ENCODE measurements at places on chromosomes 6 and 20.
A peak's percentile ranks its signal among the peaks of the same experiment; 100 is the strongest.

DNA sequence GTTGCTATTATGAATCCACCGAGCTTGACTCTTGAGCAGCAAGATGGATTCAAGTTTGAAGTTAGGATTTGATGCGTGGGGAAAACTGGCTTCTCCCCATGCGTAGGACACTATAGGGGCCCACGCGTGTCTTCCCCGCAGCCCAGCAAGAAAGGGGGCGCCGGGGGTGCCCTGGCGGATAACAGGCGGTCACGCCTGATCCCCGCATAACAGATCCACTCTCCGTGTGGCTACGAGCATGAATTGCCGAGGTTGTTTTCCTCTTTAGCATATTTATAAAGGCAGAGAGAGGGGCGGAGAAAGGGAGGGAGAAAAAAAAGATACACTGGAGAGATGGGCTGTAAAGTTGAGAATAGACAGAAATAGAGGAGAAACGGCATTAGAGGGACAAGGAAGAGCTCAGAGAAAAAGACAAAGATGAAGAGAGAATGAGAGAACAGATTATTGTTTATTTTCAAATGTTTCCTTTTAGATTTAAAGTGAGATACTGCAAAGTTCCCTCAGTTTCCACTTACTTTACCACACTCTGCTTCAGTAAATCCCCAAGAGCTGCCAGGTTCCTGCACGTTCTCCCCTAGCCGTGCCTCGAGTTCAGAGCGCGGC, 32.0 kb downstream of the TFAP2A start:
- DNase-seq, result no peak

- no peak for DNase-seq
Observed at GRCh38 chr6:170358496-170358895, 51.9 kb downstream of the FAM120B start.

GRCh38 chr6:24009319-24009718, 116.7 kb upstream of the NRSN1 start:
- no peak for DNase-seq

DNA sequence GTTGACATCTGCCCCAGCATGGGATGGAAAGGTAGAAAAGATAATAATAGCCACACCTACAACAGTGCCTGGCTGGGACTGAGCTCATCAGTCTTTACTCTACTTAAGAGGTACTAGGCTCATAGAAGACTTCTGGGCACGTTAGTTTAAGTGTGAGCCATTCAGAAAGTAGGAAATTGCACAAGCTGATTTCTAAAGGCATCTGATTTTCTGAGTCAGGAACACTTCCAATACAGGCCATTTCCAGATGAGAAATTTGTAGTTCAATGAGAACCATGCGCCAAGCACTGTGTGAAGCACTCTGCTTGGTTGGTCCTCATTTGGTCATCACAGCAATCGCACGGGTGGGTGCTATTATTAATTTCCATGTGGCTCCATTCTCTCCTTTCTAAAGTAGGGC, 42.3 kb downstream of the MOCS1 start:
- DNase-seq, result no peak

- DNase-seq, result no peak
Observed at GRCh38 chr6:20763296-20763695, 229.0 kb downstream of the CDKAL1 start.

GRCh38 chr20:8043687-8044282, 24.2 kb upstream of the TMX4 start:
- peak; percentile 55 for DNase-seq

DNA sequence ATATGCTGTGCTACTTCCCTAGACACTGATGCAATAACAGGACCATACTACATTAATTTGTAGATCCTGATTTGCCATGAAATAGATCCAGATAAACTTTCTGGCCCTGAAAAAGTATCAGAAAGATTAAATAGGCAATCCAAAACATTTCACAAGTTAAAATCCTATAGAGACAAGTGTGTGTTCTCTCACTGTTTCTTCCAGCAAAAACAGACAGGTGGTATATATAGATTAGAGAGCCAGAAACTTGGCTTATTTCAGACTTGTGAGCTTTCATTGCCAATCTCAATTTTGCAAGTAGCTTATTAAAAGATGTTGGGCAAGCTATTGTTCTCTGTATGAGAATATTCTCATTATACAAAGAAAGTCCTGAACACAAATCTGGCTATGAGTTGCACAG, 289.1 kb upstream of the MANEA start:
- DNase-seq, result no peak

GRCh38 chr20:52305858-52306257, 114.3 kb upstream of the ZFP64 start:
- DNase-seq, result no peak

Measured in dermis microvascular lymphatic vessel endothelial cell (primary cell).